ENCODE measurements at places on chromosomes 2 and 18.
A peak's percentile ranks its signal among the peaks of the same experiment; 100 is the strongest.

GRCh38 chr2:111028720-111029119 lies 92.0 kb upstream of the BCL2L11 start:
- ATAC-seq = peak; percentile 46

DNA sequence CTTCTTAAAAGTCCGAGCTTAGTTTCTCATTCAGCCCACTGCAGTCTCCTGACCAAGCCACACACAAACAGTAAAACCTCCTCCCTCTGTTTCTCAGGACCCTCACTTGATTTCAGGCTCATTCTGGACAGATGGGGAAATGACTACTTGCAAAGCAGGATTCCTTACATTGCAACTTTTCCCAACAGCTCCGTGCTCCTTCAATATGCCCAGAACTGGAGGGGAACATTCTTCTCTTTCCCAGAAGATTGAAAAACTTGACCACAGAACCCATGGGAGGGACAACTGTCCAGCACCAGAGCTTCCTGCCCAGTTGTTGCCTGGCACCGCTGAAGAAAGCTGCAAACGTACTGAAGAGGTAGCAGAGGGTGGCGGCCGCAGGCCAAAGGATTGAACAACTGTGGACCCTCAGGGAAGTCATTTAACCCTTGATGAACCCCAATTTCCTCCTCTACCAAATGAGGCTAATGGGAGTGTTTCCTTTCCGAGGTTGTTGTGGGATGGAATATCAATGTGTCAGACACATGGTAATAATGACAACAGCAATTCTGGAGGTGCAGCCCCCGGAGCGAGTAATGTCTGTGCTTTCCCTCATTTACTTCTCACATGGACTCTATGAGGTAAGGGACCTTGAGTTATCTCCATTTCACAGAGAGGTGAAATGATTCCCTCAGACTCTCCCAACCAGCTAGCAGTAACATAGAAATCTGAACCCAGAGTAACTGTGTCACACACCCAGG lies 25.0 kb downstream of the BCL11A start:
- no peak for ATAC-seq

GRCh38 chr2:171104379-171104778 lies 56.3 kb downstream of the TLK1 start:
- no peak for ATAC-seq

DNA sequence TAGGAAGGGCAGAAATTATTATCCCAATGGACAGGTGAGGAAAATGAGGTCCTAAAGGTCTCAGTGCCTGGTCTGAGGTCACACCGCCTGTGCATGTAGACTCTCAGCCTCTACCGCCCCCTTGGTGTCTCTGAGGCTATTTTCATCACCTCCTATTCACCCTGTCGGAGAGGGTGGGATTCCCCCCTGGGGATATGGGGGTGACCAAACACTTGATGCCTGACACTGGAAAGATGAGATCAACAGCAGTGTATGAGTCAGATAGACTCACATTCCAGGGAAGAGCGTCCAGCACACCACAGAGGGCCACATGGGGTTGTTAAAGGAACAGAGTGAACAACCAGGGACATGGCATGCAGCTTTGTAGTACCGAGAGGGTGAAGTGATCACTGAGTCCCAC lies 199.7 kb downstream of the SMAD2 start:
- ATAC-seq = no peak

DNA sequence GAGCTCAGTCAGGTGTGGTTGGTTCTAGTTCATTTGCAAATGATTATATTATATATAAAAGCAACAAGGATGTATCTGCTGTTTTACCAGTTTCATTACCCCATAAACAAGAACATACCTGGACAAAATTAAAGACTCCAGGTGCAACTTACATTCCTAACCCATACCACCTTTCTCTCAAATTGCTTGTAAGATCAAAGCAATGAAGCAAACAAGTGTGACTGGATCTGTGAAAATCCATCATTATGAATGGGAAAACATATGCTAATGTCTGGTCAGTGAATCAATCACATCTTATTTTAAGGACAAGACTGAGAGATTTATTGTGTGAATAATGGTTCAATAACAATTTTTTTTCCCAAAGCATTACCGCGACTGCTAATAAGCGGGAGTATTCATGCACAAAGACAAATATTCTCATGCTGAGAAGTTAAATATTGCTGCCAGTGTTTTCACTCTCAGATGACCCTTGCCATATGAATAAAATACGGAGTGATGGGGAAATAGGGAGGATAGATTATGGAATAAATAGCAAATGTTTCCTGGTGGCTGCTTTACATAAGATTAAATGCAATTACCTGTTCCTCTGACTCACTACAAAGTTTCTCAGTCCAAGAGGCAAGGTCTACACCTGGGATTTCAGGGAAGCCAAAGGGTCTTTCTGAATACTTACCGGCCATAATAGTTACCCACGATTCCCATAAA lies 59.3 kb downstream of the WDR75 start:
- ATAC-seq = no peak

DNA sequence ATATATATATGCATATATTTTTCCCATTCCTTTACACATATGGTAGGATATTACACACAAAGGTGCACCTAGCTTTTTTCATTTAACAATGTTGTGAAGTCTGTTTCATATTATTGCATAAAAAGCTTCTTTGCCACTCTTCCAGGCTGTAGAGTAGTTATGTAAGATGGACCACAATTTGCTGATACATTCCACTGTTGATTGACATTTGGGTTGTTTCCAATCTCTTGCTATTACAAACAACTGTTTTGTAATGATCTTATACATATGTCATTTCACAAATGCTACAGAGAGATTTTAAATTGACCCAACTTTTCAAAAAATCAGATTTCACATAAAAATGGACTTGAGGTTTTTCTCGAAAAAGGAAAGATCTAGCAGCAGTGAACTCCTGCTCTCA lies 301.4 kb downstream of the CDCA7 start:
- ATAC-seq = no peak

GRCh38 chr2:1730015-1730927 lies 14.0 kb downstream of the PXDN start:
- no peak for ATAC-seq

DNA sequence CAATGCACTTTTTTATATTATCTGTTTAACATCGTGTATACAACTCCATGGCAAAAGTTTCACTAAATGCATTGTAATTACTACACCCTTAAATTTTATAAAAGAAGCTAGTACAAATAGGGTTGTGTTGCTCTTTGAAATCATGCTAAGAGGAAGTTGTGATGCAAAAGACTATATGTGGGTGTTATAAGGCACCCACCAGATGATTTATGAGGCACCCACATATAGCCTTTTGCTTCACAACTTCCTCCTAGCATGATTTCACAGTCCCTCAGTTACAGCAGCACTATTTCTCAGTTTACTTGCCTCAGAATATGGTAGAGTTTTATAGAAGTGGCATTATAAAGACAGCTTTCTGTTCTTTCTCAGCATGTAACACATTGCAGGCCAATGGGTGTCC lies 277.3 kb upstream of the DOK6 start:
- ATAC-seq = no peak

- no peak for ATAC-seq
Observed at GRCh38 chr2:238237431-238238135, 2.3 kb downstream of the HES6 start.

DNA sequence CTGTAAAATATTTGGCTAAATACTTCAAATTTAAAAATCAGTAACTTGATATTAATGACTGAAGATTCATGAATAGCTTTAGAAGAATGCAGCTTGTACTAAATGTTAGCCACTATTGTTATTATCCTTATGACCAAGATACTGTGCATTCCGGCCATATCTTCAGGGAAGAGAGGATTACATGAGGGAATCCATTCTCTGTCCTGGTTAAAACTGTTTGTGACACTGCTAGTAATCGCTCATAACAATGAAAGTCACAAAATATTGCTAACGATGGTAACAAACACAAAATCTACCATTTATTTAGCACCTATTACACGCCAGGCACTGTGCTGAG lies 217.7 kb downstream of the PRKCE start:
- no peak for ATAC-seq

DNA sequence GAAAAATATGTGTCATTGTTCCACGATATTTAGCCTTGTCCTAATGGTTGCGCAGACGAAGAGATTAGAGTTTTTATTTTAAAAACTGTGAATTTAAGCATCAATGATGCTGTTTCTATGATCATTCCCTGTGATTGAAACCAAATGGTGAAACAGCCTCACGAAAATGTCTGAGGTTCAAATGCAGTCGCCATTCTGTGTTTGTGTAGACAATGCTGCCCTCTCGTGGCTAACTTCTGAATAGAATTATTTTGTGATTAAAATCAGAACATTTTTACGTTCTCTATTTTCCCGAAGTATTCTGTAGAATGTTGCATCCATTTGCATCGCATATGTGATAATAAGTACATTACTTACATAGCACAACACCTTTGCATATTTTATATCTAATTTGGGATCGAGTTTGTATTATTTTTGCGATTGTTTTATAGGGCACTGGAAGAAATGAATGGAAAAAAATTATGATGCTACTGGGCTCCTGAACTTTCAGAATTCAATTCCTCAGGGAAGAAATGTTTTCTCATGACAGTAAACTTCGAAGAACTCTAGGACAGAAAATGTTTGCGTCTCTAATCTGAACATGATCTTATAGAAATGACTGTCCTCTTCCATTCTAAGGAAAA lies 54.8 kb upstream of the CREB1 start:
- ATAC-seq = no peak

- no peak for ATAC-seq
Observed at GRCh38 chr18:42813570-42813969, 301.9 kb downstream of the RIT2 start.

DNA sequence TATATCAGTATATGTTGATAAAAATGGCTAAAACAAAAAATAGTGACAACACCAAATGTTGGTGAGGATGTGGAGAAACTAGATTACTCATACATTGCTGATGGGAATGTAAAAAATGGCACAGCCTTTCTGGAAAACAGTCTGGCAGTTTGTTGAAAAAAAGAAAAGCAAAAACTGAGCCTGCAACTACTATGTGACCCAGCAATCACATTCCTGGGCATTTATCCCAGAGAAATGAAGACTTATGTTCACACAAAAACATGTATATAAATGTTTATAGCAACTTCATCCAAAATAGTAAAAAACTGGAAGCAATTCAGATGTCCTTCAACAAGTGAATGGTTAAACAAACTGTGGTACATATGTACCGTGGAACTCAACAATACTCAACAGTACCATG lies 7.5 kb upstream of the KDSR start:
- ATAC-seq = no peak

- ATAC-seq = no peak
Observed at GRCh38 chr2:133085646-133086045, 415.6 kb upstream of the LYPD1 start.

GRCh38 chr2:134347756-134348155 lies 93.9 kb downstream of the MGAT5 start:
- no peak for ATAC-seq

GRCh38 chr2:23526114-23526513 lies 141.1 kb downstream of the KLHL29 start:
- ATAC-seq = no peak

- no peak for ATAC-seq
Observed at GRCh38 chr18:13292736-13293135, 74.2 kb downstream of the LDLRAD4 start.

DNA sequence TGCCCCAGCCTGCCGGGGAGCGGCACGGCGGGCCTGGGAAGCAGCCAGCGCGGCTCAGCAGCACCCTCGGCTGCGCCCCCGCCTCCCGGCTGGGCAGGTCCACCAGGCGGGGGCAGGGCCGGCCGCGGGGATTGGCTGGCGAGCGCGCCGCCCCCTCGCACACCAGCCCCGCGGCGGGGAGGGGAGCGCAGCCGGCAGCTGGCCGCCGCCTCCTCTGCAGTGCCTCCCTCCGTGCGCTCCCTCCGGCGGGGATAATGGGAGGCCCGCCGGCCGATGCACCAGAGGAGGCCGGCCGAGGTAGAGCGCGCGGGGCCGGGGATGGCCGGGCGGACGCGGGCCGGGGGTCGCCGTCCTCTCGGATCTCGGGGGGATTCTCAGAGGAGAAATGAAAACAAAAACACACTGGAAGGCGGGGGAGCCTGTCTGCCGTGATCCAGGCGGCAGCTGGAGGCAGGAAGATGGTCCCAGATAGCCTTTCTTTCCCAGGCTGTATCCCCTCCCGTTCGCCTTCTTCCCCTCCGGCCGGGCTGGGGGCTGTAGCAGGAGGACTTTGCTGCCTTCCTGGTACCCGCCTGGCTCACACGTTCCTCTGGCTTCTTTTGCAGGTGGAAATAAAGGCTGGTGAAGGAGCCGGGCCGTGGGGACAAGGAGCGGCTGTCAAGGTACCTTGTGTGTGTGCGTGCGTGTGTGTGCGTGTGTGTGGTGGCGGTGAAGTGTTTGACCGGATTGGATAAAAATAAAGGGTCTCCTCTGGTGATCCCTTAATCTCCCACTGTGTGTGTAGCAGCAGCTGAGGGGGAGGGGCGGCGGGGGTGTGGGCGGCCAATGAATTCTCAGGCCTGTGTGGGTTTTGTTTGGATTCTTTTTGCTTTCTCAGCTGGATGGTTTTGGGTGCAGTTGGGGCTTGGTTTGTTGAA lies 18.1 kb downstream of the TET3 start:
- ATAC-seq = peak; percentile 96

DNA sequence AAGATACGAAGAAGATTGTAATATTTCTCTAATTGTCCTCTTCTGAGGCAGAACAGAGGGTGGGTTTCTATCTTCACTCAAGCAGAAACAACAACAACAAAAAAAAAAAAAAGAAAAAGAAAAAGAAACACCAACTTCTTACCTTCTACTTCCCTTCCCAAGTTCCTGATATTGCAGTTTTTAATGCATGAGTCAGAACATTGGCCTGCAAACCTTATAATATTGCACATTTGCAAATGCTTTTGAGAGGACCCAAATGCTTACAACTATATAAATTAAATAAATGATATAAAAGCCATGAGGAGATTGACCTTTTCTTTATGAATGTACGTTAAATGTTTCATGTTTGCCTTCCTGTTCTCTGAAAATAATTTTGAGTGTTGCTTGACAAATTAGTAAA lies 37.3 kb downstream of the PAX3 start:
- no peak for ATAC-seq

- ATAC-seq = no peak
Observed at GRCh38 chr2:158412206-158412605, 44.3 kb downstream of the CCDC148 start.

- no peak for ATAC-seq
Observed at GRCh38 chr2:7146151-7146550, 228.9 kb downstream of the RNF144A start.

- ATAC-seq = peak; percentile 15
Observed at GRCh38 chr2:45833301-45833967, 182.0 kb downstream of the PRKCE start.

- no peak for ATAC-seq
Observed at GRCh38 chr2:235595422-235596010, 101.7 kb downstream of the AGAP1 start.

DNA sequence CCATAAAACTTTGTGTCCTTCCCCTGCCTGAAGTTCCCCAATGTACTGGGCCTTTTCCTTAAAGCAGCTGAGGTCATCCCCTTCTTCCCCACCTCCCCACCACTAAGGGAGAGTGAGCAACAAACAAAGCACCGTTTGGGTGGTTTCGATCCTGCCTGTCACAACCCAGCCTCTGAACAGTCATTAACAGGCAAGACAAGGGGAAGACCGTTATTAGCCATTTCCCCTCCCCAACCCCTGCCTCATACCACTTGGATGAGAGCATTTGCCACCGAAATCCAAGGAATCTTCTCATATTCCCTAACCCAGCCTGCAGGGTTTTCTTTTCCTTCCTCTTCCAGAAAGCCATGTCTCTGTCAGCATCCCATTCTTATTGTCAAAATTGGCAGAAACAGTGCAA lies 65.6 kb downstream of the STRADB start:
- no peak for ATAC-seq
